ENCODE measurements at places on chromosomes 13 and 19.

DNA sequence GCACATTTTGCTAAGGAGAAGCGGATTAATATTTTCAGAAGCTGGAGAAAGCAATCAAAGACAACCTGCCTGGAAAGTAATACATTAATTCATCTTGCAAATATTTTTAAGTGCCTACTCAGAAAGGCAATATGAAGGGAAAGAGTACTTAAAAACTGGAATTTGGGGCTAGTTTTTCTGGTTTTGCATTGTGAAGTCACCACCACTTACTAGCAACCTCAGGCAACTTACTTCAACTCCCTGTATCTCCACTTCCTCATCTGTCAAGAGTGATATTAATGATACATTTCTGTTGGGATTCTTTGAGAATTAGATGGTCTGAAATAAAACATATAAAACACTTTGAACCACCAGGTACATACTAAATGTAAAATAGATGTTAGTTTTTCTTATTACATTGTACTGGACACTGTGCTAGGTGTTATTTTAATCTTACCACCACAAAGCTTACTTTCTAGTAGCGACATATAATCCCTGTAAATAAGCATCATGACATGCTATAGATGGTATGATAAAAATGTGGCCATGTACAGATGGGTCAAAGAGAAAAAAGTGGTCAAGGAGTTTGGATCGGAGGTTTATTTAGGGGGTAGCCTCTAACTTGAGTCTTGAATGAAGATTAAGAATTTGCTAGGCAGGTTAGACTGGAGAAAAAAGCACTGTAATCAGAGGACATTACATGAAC lies 101.2 kb downstream of the SPRY2 start:
- no peak for DNase-seq

DNA sequence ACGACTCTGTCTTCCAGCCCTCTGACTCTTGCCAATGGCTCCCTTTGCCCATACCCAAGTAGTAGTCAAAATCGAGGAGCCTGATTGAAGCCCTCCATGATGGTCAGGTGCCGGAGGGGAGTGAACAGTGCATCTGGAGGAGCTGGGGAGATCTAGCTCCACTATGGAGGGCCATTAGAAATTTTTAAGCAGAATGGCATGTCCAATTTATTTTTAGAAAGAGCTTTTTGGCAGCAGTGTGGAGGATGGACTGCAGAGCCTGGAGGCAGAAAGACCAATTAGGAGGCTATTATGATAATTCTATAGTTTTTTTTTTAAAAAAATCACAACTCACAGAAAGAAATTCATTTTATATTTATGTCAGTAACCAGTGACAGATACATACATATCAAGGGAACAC lies 92.7 kb upstream of the SLC7A1 start:
- no peak for DNase-seq

GRCh38 chr19:42235181-42235580 lies 7.2 kb downstream of the GSK3A start:
- DNase-seq, result no peak

- DNase-seq, result no peak
Observed at GRCh38 chr13:110015253-110015652, 228.9 kb upstream of the IRS2 start.

GRCh38 chr19:5090465-5091017 lies 121.6 kb downstream of the KDM4B start:
- no peak for DNase-seq

Measured in GM12891 (cell line).